ENCODE measurements at places on chromosomes 4 and X. TPM values are rescaled to one million over a fixed set of nuclear protein-coding genes. Genes with fewer than 3 reads are reported as not detected.
A peak's percentile ranks its signal among the peaks of the same experiment; 100 is the strongest.

GRCh38 chrX:156001667-156002021, 4.1 kb downstream of the IL9R start:
- no peak for DNase-seq

- peak; percentile 68 for DNase-seq
Observed at GRCh38 chrX:129495900-129496299, 27.4 kb downstream of the SMARCA1 start.

GRCh38 chrX:30799327-30799726, 89.7 kb downstream of the TAB3 start:
- no peak for DNase-seq

CD38 gene
- polyA plus RNA-seq, result not detected

- no peak for DNase-seq
Observed at GRCh38 chr4:140269369-140269768, 104.1 kb upstream of the SCOC start.

GRCh38 chr4:81632581-81633299, 161.0 kb upstream of the RASGEF1B start:
- peak; percentile 60 for DNase-seq

PNMA5 gene
- not detected for polyA plus RNA-seq

DNA sequence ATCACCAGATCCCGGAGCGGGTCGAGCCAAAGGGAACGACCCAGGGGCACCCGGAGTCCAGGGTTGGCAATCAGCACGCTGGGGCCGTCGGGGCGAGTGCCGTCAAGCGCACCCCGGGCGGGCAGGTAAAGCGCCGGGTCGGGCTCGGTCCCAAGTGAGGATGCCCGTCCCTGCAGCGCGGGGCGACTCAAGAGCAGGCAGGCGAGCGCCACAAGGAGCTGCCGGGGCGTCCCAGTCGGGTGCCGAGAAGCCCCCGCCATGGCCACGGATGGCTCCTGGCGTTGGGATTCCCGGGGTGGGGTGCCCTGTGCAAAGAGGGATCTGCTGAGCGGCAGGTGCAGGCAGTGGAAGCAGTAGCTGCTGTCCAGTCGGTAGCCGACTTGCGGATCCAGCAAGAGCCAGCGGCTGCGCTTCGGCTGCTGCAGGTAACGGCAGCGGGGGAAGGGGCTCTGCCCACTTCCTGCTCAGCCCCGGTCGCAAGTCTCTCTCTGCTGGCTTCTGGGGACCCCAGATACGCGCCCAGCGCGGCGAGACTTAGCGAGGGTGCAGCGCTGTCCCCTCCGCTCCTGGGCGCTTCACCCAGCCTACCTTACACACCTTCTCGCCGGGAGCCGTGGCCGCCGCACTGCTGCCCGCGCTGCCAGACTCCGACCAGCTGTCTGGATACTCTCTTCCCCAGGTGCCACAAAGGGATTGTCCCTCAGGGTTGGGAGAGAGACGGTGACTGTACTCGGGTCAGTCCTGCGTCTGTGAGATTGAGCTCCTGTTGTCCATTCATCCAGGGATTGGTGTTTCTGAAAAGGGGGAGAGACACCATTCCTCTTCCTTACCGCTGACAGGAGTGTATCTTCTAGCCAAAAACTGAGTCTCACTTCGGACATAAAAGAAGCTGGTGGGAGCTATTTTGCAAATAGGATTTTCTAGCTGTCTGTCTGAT, at the start of gene FREM3:
TSS of gene FREM3 (minus strand) at position 260 of the 937 bp plus-strand sequence. CDS start at position 260, 0 bp downstream.
- peak; percentile 17 for DNase-seq

GRCh38 chr4:182507805-182508204, 264.6 kb downstream of the TENM3 start:
- no peak for DNase-seq

DNA sequence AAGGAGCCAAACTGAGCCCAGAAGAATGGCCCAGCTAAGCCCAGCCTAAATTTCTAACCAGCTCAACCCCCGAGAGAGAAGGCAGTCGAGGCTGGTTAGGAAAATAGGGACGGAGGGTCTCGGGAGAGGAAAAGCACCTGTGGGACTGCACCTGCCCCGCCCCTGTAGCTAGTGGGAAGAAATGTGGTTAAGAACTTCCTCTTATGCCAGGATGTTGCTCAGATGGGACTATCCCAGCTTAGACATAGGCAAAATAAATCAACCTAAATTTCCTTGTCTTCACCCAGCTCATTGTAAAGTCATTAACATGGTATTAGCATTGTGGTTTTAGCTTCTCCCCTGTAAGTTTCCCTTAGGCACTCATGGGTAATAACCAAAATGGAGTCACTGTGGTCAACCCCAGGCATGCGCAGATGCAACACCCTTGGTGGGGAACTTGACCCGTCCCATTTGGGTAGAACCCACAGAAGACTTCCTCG, 86.8 kb downstream of the ZNF718 start:
- DNase-seq, result no peak

SPINK2 gene
- polyA plus RNA-seq, result not detected

GRCh38 chr4:148120216-148120615, 322.0 kb downstream of the NR3C2 start:
- DNase-seq, result peak; percentile 6

USP17L15 gene
- polyA plus RNA-seq, result not detected

DNA sequence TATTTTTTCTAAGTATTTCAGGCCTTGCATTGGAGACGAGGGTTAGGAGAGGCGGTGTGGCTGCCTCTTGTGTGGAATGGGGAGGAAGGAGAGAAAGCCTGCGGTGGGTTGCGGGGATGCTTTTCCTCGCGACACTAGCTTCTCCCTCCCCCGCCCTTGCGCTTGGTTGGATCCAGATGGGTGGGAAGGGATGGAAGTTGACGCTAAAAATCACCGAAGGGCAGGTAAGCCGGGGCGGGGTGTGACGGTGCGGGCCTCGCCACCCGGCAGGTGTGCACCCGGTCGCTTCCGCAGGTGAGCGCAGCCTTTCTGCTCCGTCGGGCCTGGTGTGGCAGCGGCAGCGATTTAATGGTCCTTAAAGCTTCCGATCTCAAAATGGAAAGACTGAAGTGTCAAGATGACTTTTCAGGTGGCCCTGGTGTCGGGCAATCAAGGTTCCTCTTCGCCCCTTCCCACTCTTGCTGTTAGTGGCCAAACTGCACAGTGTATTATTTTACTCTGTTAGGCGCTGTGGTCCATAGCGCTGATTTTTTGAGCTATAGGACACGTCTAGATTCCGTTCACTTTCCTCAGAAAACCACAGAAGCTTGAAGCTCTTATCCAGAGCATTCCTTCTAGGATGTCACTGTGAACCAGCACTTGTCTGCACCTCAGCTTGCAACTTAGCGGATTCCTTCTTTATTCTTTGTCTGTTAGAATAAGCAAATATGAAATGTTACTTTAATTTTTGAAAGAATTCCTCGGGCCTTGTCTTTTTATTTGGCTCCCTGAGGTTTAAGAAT, 765 bp downstream of the ENOPH1 start:
- DNase-seq, result peak; percentile 60

ITM2A gene
- polyA plus RNA-seq, result not detected

DNA sequence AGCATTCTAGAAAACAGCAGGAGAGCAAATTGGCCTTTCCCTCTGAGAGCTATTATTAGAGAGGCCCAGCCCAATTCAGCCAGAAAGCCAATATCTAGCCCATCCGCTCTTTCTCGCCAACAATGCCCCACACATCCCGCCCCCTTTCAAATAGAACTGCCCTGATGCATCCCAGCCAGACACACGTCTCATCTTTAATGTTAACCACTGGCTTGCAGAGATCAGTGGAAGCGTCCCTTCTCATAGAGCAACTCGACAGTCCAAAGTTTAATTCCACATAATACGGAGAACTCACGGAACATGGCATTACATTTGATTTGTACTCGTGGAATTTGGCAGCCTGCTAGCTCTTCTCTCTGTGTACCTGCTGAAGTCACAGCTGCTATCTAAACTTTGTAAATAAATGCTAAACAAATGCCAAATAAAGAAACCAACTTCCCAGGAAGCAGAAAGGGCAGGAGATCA, 304.4 kb downstream of the DHX15 start:
- no peak for DNase-seq

SCFD2 gene
- 30.7 TPM for polyA plus RNA-seq

DNA sequence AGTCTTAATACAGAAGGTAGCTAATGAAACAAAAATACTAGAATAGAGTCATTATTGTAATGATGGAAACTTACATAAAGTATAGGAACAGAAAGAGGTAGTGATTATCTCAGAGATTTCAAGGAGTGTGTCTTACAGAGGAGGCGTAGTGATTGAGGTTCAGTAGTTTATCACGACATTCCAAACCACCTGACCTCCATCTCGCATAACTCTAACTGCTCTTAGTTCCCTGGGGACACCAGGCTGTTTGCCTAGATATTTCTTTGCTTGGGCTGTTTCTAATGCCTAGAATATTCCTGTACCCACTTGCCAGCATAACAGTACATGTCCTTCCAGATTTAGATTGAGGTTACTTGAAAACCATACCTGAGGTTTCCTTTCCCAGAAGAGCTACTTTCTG, 29.1 kb downstream of the STAG2 start:
- no peak for DNase-seq

DNA sequence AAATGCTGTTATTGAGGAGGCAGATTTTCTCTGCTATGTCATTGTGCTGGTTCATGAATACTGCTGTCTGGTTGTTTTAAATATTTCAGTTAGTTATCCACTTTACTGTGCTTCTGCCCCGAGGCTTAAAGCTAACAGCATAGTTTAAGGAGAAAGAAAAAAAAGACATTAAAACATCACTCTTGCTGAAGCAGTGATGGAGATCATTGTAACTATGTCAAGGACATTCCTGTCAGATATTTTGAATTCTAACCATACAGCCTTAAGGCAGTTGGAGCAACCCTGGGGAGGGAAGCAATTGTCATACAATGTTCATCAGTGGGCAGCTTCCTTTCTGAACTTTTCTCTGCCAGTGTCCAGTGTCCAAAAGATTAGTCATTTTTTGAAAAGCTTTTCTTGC, 199.0 kb upstream of the DDX53 start:
- peak; percentile 58 for DNase-seq

GRCh38 chr4:15677507-15677988, 4.1 kb upstream of the FAM200B start:
- DNase-seq, result peak; percentile 48

GRCh38 chr4:38723726-38724474, 58.9 kb downstream of the TLR10 start:
- DNase-seq, result peak; percentile 13

GRCh38 chr4:128373628-128374027, 86.0 kb upstream of the PGRMC2 start:
- DNase-seq, result no peak
